ENCODE measurements at places on chromosomes 5 and 9. TPM values are rescaled to one million over a fixed set of nuclear protein-coding genes. Genes with fewer than 3 reads are reported as not detected.

Gene EGFLAM
- total RNA-seq: 15.2 TPM

DNA sequence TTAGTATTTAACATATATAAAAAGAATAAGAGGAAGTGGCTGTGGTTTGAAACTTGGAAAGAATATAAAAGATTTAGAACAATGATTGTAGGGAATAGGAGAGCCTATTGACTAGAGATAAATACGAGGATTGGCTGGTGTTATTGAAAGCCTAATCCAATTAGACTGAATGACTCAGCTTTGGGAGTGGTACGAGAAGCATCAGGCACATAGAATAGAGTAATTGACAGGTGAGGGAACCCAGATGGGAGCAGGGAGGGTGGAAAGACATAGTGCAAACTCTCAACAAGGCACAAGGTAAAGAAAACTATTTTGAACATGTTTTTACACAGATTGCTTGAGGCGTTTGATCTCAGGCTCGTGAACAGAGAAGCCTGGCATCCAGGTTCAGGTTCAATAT lies 338.9 kb upstream of the KLF9 start:
- DNase-seq: no peak
- no peaks in the 10 kb centered on the region for H3K4me1 ChIP-seq
- H3K4me3 ChIP-seq: no peak overlapping the region
- no peaks in the 10 kb centered on the region for H3K27me3 ChIP-seq

- H3K36me3 ChIP-seq: no peaks in the 10 kb centered on the region
- DNase-seq: no peak
- peak within 1 kb of the TSS; percentile 53 for H3K4me3 ChIP-seq
- no peaks in the 10 kb centered on the region for H3K27me3 ChIP-seq
- H3K27ac ChIP-seq: peak within 1 kb of the TSS; percentile 83
These were observed at the start of gene DOCK8 for GRCh38 chr9:214648-215493. Gene DOCK8 (plus strand): TSS chr9:214865. CDS start chr9:214977, 112 bp downstream.

GRCh38 chr9:91180930-91181268 lies 180.8 kb downstream of the AUH start:
- no peak for DNase-seq
- H3K4me1 ChIP-seq: peaks cover 15% of the 10 kb centered on the region
- H3K4me3 ChIP-seq: no peak overlapping the region
- no peaks in the 10 kb centered on the region for H3K27me3 ChIP-seq
- no peak overlapping the region for H3K27ac ChIP-seq

DNA sequence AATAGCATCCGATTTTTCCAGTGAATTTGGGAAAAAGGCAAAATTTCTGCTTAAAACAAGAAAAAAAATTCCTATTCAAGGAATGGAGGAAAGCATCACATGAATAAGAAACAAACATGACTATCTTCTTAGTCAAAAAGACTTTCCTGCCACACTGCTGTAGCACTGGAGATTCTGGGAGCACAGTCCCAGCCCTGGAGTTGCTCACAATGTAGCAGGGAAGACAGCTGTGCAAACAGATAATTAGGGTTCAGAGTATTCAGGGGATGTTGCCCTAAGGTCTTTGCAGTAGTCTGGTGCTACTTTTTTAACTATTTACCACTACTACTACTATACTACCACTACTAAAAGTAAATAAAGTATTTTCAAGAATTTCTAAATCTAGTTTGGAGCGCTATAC lies 86.5 kb downstream of the BNC2 start:
- no peak overlapping the region for H3K27ac ChIP-seq
- H3K27me3 ChIP-seq: no peaks in the 10 kb centered on the region
- no peaks in the 10 kb centered on the region for H3K36me3 ChIP-seq
- no peak overlapping the region for H3K4me3 ChIP-seq

Gene FBP2
- total RNA-seq: not detected

DNA sequence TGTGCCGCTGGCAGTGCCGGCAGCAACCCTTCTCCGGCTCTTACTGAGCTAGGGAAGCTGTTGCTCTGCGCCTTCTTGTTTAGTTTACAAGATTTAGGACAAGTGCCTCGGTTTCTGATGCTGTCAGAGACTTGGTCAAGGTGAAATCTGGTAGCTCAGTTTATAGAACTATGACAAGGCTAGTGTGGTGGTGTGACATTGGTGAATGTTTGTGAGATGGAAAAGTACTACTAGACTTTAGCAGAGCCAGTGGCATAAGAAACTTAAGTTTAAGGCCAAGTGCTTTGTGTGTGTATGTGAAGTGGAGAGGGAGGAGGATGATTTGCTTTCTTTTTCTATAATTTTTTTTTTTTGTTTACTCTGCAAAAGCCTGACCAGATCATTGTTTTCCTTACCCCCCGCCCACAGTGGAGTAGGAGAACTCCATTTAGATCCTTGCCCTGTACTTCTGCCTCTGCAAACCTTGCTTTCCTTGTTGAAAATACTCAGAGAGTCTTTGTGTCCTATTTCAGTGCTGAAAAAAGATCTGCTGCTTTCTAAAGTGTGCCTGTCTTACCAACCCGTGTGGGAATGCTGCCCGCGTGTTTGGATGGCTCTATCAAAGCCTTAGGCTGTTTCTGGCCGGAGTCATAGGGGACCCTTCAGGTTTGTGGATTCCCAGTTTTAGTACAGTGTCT lies 75.9 kb downstream of the TRIO start:
- H3K4me3 ChIP-seq: no peak overlapping the region
- no peak for DNase-seq
- H3K27me3 ChIP-seq: no peaks in the 10 kb centered on the region
- no peaks in the 10 kb centered on the region for H3K36me3 ChIP-seq

Gene APBA1
- total RNA-seq: 13.3 TPM
